Neural cell (in vitro differentiated cells): ENCODE measurements at places on chromosomes 6 and 20. TPM values are rescaled to one million over a fixed set of nuclear protein-coding genes. Genes with fewer than 3 reads are reported as not detected.

The ACSS1 gene
- polyA plus RNA-seq, result 0.14 TPM in 1 of 2 replicates, not detected in the other

The MYLK2 gene
- 0.22 TPM in 1 of 2 replicates, not detected in the other for polyA plus RNA-seq

The EGFL8 gene
- 22.1 and 22.4 TPM in 2 replicates for polyA plus RNA-seq

The APCDD1L gene
- not detected in 2 replicates for polyA plus RNA-seq

The DST gene
- polyA plus RNA-seq, result 118 and 134 TPM in 2 replicates

The FUT9 gene
- polyA plus RNA-seq, result 16.1 and 18.5 TPM in 2 replicates

The RIPOR3 gene
- polyA plus RNA-seq, result not detected in 2 replicates

The NHSL1 gene
- 1.5 and 2.4 TPM in 2 replicates for polyA plus RNA-seq

The EPPIN gene
- not detected in 2 replicates for polyA plus RNA-seq

The GNMT gene
- polyA plus RNA-seq, result 0.30 and 0.97 TPM in 2 replicates

The PLA2G7 gene
- polyA plus RNA-seq, result 0.35 TPM in 1 of 2 replicates, not detected in the other

The QKI gene
- polyA plus RNA-seq, result 36.1 and 39.0 TPM in 2 replicates

The ANKEF1 gene
- polyA plus RNA-seq, result 3.2 and 3.5 TPM in 2 replicates

The MYCT1 gene
- not detected in 2 replicates for polyA plus RNA-seq

The MTHFD1L gene
- polyA plus RNA-seq, result 6.3 and 11.0 TPM in 2 replicates

The EFHC1 gene
- 173 and 234 TPM in 2 replicates for polyA plus RNA-seq

The OR2J3 gene
- not detected in 2 replicates for polyA plus RNA-seq

The HLA-G gene
- not detected in 2 replicates for polyA plus RNA-seq

The RSPO3 gene
- polyA plus RNA-seq, result 0.20 and 0.48 TPM in 2 replicates

The COL12A1 gene
- polyA plus RNA-seq, result 0.63 and 1.0 TPM in 2 replicates

The POM121L2 gene
- not detected in 2 replicates for polyA plus RNA-seq

The HLA-DRB1 gene
- not detected in 2 replicates for polyA plus RNA-seq

The VGLL2 gene
- not detected in 2 replicates for polyA plus RNA-seq

The MYBL2 gene
- polyA plus RNA-seq, result not detected in 2 replicates

The SUMO4 gene
- polyA plus RNA-seq, result not detected in 2 replicates

The OXT gene
- not detected in 2 replicates for polyA plus RNA-seq

The SPINT3 gene
- not detected in 2 replicates for polyA plus RNA-seq

The FAXC gene
- polyA plus RNA-seq, result 106 and 130 TPM in 2 replicates

The BTN1A1 gene
- not detected in 2 replicates for polyA plus RNA-seq

The WDR27 gene
- polyA plus RNA-seq, result 35.8 and 58.5 TPM in 2 replicates

The TULP1 gene
- 0.14 TPM in 1 of 2 replicates, not detected in the other for polyA plus RNA-seq

The PGC gene
- not detected in 2 replicates for polyA plus RNA-seq

The ANGPT4 gene
- not detected in 2 replicates for polyA plus RNA-seq

The FRK gene
- polyA plus RNA-seq, result not detected in 2 replicates

The ELOVL4 gene
- 43.1 and 47.9 TPM in 2 replicates for polyA plus RNA-seq

The JPH2 gene
- polyA plus RNA-seq, result not detected in 2 replicates

The NMBR gene
- not detected in 2 replicates for polyA plus RNA-seq

The TULP4 gene
- 30.6 and 34.4 TPM in 2 replicates for polyA plus RNA-seq

The MEP1A gene
- polyA plus RNA-seq, result not detected in 2 replicates

The BYSL gene
- polyA plus RNA-seq, result 19.6 and 19.8 TPM in 2 replicates

The FAM83C gene
- not detected in 2 replicates for polyA plus RNA-seq

The C6orf132 gene
- polyA plus RNA-seq, result not detected in 2 replicates

The LHFPL5 gene
- 0.17 TPM in 1 of 2 replicates, not detected in the other for polyA plus RNA-seq

The RSPH9 gene
- polyA plus RNA-seq, result 0.88 and 1.8 TPM in 2 replicates

The RAET1E gene
- not detected in 2 replicates for polyA plus RNA-seq

The SLC17A3 gene
- not detected in 2 replicates for polyA plus RNA-seq

The LY6G6D gene
- polyA plus RNA-seq, result not detected in 2 replicates

The BACH2 gene
- 45.5 and 52.7 TPM in 2 replicates for polyA plus RNA-seq
